ENCODE measurements at places on chromosomes 5 and 9.

DNA sequence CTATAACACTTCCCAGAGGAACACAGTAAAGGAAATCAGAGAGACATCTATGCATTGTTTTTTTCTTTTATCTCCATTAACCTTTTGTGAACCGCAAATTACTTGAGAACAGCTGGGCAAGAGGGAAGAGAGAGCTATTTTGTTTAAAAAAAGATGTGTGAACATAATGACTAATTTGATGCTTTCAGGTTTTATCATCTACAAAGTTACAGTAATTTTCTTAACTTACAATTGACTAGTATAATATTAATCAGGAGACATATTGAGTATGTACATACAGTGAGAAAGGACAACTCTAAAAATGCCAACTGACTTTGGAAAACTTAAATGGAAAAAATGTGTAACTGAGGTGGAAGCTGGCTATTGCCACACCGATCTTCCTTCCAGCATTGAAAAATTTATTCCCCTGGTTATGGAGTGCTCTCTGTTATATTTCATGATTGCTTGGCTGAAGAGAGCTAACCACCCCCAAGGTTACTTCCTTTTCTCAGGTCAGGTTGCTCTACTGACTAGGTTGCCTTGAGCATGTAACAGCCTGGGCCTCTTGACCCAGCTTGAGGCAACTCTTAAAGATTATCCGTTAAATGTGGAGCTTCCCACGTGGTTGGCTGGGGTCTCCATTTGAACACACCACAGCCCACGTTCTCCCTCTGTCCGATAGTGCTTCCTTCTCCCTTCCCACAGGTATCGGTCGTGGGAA, 62.6 kb upstream of the C6 start:
- no peak overlapping the region for H3K4me3 ChIP-seq
- no peaks in the 10 kb centered on the region for H3K4me1 ChIP-seq
- DNase-seq: no peak
- H3K27ac ChIP-seq: no peak overlapping the region
- H3K36me3 ChIP-seq: no peaks in the 10 kb centered on the region
- H3K27me3 ChIP-seq: no peaks in the 10 kb centered on the region

- no peak for DNase-seq
- H3K27ac ChIP-seq: no peak overlapping the region
- no peaks in the 10 kb centered on the region for H3K27me3 ChIP-seq
- H3K4me3 ChIP-seq: no peak overlapping the region
- no peaks in the 10 kb centered on the region for H3K4me1 ChIP-seq
These were observed 44.7 kb upstream of the TMEM215 start for GRCh38 chr9:32738501-32739172.

DNA sequence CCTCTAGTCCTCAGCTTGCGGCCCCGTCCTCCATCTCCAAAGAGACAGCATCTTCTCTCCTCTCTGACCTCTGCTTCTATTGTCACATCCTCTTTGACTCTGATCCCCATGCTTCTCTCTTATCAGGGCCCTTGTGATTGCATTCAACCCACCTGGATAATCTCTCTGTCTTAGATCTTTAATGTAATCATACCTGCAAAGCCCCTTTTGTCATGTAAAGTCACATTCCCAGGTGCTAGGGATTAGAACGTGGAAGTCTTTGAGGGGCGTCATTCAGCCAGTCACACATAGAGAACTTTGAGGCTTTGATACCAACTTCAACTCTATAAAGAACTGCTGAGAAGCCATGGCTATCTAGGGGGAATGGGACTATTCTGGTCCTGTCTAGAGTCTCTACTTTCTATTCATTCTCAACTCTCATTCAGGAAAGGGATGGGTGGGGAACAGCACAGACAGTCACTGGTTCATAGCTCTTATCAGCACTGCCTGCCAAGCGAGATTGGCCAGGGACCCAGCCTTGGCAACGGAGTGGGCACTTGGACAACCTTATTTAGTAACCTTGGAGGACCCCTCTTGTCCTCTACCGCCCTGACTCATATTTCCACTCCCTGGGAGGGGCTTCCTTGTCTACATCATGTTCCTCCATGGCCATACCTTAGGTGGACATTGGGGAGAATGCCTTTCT, 29.0 kb downstream of the TAS2R1 start:
- H3K4me1 ChIP-seq: no peaks in the 10 kb centered on the region
- DNase-seq: no peak
- H3K27ac ChIP-seq: no peak overlapping the region
- H3K4me3 ChIP-seq: no peak overlapping the region
- H3K36me3 ChIP-seq: no peaks in the 10 kb centered on the region
- H3K27me3 ChIP-seq: no peaks in the 10 kb centered on the region

DNA sequence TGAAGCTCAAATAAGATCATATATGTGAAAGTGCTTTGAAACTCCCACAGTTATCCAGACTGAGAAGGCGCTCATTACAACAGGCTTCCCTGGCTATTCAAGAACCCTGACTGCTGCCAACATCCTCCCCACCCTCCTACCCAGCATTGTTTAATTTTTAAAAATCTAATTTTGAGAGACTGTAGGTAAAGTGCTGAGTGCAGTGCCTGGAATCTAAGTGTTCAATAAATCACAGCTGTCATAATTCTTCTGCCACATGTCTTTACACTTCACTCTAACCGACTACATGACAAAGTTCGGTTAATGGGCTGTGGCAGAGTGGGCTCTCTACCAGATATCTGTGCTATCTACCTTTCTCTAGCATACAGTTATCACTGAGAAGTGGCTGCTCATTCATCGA, 255.6 kb upstream of the C9orf72 start:
- H3K36me3 ChIP-seq: no peaks in the 10 kb centered on the region
- DNase-seq: no peak
- H3K4me1 ChIP-seq: no peaks in the 10 kb centered on the region
- H3K27ac ChIP-seq: no peak overlapping the region
- no peak overlapping the region for H3K4me3 ChIP-seq

- H3K4me3 ChIP-seq: no peak overlapping the region
- H3K36me3 ChIP-seq: peaks cover 64% of the 10 kb centered on the region
- DNase-seq: no peak
- peaks cover 61% of the 10 kb centered on the region for H3K4me1 ChIP-seq
- H3K27me3 ChIP-seq: no peaks in the 10 kb centered on the region
- no peak overlapping the region for H3K27ac ChIP-seq
These were observed 136.4 kb downstream of the KDM4C start for GRCh38 chr9:6894135-6894534.

- DNase-seq: no peak
- H3K4me3 ChIP-seq: no peak overlapping the region
- H3K36me3 ChIP-seq: peaks cover 87% of the 10 kb centered on the region
- no peaks in the 10 kb centered on the region for H3K27me3 ChIP-seq
- no peaks in the 10 kb centered on the region for H3K4me1 ChIP-seq
These were observed 15.7 kb downstream of the BRD3OS start for GRCh38 chr9:134040781-134041648.

DNA sequence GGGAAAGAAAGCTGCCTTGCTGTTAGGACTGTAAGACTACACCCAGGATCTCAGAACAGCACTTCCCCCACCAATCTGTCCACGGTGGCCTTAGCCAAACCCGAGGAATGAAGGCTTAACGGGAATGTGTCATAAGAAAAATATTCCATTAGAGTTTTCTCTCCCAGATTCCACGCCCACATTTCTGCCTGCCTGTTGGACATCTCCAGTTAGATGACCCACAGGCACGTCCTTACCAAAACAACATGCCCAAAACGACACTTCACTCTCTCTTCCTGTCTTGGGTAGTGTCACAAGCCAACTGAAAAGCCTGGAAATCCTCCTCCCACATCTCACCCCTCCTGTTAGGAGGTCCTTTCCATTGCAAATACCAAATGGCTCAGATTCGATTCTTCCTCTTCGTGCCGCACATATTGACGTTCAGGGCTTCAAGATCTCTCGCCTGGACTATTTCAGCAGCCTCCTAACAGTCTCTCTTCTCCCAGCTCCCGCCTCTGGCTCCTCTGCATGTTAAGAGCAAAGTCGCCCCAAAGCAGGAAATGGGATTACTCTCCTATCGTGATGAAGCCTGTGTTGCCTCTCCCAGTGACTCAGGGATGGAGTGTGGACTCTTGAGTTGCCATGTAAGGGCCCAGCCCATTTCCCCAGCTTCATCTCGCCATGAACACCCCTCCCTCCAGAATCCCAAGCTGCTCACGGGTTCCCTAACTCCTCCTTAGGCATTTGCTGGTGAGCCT, 159.3 kb downstream of the NR3C1 start:
- no peaks in the 10 kb centered on the region for H3K36me3 ChIP-seq
- DNase-seq: no peak
- no peak overlapping the region for H3K4me3 ChIP-seq
- H3K4me1 ChIP-seq: no peaks in the 10 kb centered on the region

DNA sequence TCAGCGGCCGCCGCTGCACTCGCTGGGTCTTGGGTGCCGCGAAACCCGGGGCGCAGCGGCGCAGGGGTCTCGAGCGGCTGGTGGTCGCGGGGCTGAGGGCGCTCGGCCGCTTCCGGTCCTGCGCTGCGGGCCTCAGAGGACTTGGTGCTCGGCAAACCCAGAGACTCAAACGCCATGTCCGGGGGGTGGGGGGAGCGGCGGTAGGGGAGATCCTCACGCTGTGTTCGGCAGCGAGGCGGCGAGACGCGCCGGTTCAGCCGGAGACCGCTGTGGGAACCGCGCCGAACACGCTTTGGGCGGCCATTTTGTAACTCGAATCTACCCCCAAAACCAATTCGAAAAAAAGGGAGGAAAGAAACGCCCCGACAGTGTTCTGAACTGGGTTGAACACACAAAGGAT, 317.5 kb upstream of the CDH18 start:
- no peaks in the 10 kb centered on the region for H3K27me3 ChIP-seq
- no peaks in the 10 kb centered on the region for H3K4me1 ChIP-seq
- no peak for DNase-seq

DNA sequence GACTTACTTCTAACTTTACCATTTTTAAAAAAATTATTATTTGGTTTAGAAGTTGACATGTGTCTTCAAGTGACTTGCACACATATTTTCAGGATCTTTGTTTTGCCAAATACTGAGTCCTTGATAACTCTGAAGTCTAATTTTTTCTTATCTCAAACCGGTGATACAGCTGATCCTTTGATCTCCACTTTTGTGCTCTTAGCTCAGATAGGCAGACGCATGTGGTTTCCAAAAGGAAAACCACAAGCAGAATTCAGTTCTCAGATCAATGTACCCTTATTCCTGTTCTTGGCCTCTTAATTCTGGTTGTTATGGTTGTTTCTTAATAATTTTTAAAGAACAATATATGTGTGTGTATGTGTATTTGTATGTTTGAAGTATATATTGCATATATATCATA, 238.3 kb upstream of the EDIL3 start:
- no peak for DNase-seq
- peaks cover 8% of the 10 kb centered on the region for H3K4me1 ChIP-seq
- no peak overlapping the region for H3K27ac ChIP-seq
- H3K36me3 ChIP-seq: no peaks in the 10 kb centered on the region

DNA sequence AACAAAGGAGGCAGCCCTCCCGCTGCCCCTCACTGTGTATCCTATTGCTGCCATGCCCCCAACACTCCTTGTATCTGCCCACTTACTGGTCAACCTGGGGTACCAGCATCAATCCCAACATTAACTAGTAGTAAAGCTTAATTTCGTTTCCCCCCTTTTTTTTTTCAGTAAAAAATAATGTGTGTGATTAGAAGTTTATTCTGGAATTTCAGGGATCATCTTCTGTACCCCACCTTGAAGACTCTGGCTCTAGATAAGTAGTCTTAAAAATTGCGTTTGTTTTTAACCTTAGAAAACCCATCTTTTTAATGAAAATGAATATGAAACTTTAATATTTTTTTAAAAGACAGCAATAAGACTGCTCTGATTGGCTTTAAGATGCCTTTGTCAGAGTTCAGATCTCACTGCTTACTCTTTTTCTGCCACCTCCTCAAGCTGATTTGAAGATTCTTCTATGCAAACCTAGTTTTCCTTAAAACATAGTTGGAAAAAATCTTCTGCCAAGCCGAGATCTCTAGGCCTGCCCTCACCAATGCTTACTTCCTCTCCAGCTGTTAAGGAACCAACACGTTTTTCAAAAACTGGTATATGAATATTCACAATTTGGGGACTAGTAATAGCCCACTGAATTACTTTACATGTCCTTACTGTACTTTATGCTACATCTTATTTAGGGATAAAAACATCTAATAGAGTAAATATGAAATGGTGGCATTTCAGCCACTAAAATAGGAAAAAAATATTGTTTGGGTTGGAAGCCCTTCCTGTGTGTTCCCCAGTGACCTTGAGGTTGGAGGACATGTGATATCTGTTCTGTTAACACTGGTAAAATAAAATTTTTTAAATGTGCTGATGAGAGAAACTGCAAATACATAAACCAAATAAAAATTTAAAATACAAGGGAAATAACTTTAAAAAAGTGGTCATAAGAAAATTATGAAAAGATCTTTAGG, 4.0 kb upstream of the RHOBTB3 start:
- H3K4me1 ChIP-seq: peaks cover 55% of the 10 kb centered on the region
- H3K27ac ChIP-seq: no peak overlapping the region
- H3K4me3 ChIP-seq: no peak overlapping the region
- H3K27me3 ChIP-seq: peaks cover 26% of the 10 kb centered on the region
- DNase-seq: no peak
- no peaks in the 10 kb centered on the region for H3K36me3 ChIP-seq

- no peak overlapping the region for H3K27ac ChIP-seq
- no peaks in the 10 kb centered on the region for H3K36me3 ChIP-seq
- peaks cover 7% of the 10 kb centered on the region for H3K27me3 ChIP-seq
- no peak overlapping the region for H3K4me3 ChIP-seq
These were observed 27.8 kb downstream of the MAT2B start for GRCh38 chr5:163533223-163533622.

DNA sequence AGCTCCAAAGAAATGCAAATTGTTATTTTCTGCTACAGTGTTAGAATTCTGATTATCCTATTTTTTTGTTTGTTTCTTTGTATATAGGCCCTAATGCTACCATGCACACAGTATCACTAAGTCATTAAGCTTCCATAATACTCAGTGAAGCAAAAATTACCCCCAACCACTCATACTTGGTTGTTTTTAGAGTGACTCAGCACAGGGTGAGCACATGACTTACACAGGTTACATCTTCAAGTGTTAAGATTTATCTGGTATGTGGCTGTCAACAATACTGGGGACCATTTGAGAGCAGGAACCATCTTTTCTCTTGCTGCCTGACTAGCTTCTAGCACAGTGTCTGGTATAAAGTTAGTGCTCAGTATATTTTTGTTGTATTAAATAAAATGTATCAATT, 255.8 kb upstream of the SLC24A2 start:
- no peak for DNase-seq
- H3K4me1 ChIP-seq: peaks cover 32% of the 10 kb centered on the region
- H3K27ac ChIP-seq: no peak overlapping the region
- no peaks in the 10 kb centered on the region for H3K36me3 ChIP-seq
- no peak overlapping the region for H3K4me3 ChIP-seq

DNA sequence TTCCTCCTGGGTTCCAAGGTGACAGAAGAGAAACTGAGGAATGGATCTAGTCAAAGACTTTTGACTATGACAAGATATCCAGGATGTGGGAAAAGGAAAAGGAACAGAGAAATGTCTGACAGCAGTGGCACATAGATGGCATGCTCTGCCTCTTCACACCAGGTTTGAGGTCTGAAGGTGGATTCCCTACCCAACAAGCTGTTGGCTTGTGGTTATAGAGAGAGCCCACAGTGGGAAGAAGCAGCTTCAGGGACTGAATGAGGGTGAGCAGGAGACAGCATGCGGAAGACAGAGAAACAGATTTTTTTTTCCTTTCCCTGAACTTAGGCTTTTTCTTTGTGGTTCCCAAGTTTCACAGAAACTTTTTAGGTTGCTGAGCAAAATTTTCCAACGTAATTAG, 20.6 kb downstream of the IFNW1 start:
- H3K4me3 ChIP-seq: no peak overlapping the region
- H3K27ac ChIP-seq: no peak overlapping the region
- peaks cover 4% of the 10 kb centered on the region for H3K27me3 ChIP-seq
- H3K36me3 ChIP-seq: no peaks in the 10 kb centered on the region
- no peak for DNase-seq

- H3K4me1 ChIP-seq: no peaks in the 10 kb centered on the region
- peaks cover 55% of the 10 kb centered on the region for H3K27me3 ChIP-seq
- DNase-seq: no peak
- no peaks in the 10 kb centered on the region for H3K36me3 ChIP-seq
- H3K4me3 ChIP-seq: no peak overlapping the region
These were observed 139.2 kb upstream of the PALM2AKAP2 start for GRCh38 chr9:109640580-109641371.

Data from activated T-cell treated with anti-CD3 and anti-CD28 coated beads, Interleukin-2, amount 50 U/mL, for 24 hours (primary cell).